ENCODE measurements at places on chromosomes 7 and 10.

GRCh38 chr7:67344481-67345193 lies 348.0 kb downstream of the TYW1 start:
- no peak for DNase-seq

DNA sequence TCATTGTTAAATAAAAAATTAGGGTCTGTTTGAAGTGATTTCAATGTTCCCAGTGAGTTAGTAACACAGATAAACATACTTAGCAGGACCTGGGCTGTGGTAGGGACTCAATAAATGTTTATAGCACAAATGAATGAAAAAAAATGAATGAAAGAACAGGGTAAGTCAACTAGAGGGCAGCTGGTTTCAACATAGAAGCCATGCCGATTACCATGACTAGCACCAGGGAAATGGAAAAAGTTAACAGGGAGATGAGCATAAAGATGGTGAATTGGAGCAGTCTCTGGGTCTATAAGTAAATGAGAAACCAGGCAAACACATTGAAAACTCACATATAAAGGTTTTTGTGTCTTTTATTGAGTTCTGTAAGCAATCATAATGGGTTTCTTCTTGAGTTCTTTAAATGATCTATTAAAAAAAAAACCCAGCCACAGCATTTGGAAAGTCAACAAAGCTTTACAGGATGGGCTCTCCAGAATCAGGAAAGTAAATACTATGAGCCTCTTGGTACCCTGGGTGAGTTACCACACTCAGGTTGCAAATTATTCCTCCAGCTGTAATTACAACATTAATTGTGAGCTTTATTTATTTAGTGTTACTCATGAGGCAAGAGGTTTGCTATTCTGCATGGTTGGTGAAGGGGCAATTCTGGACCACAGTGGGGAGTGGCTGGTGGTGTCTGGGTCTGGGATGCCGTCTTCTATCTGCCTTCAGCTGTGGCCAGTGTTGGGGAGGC lies 46.1 kb upstream of the MTPN start:
- DNase-seq = peak; percentile 10

DNA sequence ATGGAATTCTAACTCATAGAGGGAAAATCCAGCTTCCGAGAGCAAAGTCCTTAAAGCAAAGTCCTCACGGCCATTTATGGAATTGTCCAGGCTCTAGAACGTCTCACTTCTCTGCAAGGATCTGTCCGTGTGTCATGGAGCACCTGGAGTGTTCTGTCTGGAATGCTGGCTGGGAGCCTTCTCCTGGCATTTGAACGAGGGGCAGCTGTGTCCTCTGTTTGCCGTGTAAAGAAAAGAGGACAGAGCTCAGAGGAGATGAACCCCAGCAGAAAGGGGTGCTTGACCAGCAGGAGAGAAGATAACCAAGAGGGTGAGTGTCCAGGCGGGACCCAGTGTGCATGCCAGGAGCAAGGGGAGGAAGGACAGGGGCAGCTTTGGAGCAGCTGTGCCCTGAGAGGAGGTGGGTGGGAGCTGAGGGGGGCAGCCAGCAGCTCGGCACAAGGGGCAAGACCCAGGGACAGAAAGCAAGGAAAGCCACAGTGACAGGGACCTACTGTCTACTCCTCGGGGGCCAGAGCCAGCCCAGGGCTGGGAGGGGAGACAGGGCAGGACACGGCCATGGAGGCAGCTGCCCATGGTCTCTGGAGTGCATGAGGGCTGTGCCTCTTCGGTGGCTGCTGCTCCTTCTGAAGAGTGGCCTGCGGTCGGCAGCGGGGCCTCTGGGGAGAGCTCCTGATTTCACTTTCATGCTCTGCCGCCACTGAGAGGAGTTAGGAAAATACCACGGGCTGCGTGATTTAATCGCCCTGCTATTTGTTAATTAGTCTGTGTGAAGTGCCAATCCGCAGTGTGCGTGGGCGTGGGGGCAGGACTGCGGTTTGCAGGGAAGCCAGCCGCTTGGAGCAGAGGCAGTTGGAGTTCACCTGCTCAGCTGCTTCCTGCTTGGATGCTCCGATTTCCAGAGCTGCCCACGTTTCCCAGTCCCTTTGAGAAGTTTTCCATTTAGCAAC lies 149.3 kb upstream of the SHH start:
- peak; percentile 29 for DNase-seq

DNA sequence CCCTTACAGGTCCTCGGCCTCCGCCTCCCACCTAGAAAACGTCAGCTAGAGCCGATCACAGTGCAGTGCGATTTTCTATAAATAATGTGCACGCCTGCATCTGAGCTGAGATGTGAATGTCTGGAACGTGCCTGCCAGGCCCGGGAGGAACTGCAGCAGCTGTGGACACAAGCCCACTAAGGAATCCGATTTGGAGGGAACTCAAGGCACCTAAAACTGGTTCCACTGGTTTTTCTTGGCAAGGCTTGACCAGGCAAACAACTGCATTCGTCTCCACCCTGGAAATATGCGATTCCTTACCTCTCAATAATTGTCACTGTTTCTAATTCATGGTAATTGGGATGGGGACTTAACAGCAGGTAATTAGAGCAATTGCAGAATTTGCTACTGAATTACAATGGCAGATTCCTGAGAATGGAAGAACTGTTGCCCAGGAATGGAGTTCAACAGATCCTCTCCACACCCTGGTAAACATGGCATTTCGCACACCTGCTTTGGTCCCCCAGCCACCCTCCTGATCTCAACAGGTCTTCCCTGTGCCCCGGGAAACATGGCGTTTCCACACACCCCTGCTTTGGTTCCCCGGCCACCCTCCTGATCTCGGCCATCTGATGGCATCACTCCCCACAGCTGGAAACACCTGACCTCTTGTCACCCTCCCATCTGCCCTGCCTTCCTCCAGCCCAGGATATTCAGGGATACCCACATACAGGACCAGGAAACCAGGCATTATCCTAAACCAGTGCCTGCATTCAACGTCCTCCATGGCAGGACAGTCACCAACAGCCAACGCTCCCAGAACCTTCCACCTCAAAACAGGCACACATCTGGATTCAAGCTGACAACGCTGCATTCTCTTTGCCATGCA lies 76.0 kb downstream of the DIP2C start:
- DNase-seq = peak; percentile 75

DNA sequence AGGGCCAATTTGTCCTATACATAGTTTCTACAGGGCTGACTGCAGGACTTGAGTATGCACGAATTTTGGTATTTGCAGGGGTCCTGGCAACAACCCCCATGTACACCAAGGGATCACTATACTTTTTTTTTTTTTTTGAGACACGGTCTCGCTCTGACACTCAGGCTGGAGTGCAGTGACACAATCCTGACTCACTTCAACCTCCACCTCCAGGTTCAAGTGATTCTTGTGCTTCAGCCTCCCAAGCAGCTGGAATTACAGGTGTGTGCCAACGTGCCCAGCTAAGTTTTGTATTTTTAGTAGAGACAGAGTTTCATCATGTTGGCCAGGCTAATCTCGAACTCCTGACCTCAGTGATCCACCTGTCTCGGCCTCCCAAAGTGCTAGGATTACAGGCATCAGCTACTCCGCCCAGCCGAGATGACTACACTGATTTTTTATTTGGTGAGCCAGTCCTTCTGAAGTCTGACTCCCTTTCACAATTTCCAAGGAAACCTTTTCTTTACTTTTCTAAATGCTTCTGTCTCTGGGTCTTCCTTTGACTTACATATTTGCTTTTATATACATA lies 19.8 kb downstream of the CFAP70 start:
- DNase-seq = no peak

GRCh38 chr7:107267138-107267537 lies 98.3 kb downstream of the HBP1 start:
- DNase-seq = no peak

DNA sequence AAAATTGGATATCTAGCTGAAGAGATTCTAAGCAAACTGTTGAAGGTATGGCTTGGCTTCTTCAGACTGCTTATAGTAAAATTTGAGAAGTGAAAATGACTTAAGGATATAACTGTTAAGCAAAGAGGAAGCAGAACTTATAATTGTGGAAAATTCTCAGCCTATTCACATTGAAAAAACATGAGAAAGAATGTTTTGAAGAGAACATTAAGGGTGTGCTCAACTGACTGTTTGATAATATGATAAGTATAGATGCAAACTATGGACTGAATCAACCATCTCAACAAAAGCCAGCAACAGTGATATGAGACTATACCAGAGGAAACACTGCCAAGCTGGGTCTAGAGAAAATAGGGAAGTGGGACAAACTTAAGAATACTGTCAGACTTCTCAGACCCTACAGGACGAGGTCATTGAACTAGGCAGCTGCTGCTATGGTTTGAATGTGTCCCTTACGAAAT lies 133.1 kb upstream of the PPP1R3A start:
- DNase-seq = no peak

- DNase-seq = no peak
Measured at GRCh38 chr10:22391600-22391999, 46.3 kb downstream of the SPAG6 start.

DNA sequence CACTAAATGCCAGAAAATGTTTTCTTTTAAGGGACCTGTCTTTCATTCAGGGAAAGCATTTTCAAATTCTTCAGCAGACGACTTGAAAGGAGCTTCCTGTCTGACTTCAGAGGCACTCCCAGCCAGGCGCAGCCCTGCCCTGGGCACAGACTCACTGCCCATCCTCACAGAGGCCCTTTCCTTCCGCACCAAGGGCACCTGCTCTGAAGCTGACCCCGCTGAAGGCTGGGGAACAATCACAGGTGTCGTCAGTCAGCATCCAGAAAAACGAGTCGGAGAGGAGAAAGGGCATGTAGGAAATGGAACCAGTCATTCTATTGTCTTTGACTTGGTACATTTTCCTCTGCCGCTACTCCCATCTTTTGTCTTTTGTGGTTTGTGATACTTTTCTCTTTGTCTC lies 125.3 kb upstream of the PARD3 start:
- no peak for DNase-seq

- DNase-seq = peak; percentile 75
Measured at GRCh38 chr10:34281661-34282582, 533.2 kb downstream of the PARD3 start.

- no peak for DNase-seq
Measured at GRCh38 chr10:80173466-80173865, 31.9 kb downstream of the ANXA11 start.

- DNase-seq = no peak
Measured at GRCh38 chr7:70285187-70285586, 686.9 kb downstream of the AUTS2 start.

- DNase-seq = peak; percentile 26
Measured at GRCh38 chr7:7424151-7424873, 111.4 kb downstream of the COL28A1 start.

GRCh38 chr7:128713794-128714193 lies 25.4 kb upstream of the CALU start:
- DNase-seq = no peak

DNA sequence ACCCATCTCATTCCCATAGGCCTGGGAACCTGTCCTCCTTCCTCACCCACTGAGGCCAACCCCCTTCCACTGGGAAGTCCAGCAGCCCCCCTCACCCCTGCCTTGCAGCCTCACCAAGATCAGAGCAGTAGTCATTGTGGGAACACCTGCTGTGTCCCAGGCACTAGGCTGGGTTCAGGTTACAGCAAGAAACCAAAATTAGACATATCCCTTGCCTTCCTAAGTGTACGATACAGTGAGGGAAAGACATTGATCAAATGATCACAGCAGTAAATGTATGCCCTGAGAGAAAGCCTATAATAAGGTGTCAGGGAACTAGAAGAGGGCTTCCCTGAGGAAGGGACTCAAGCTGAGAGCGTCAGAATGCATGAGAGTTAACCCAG lies 17.0 kb upstream of the C10orf105 start:
- DNase-seq = no peak

DNA sequence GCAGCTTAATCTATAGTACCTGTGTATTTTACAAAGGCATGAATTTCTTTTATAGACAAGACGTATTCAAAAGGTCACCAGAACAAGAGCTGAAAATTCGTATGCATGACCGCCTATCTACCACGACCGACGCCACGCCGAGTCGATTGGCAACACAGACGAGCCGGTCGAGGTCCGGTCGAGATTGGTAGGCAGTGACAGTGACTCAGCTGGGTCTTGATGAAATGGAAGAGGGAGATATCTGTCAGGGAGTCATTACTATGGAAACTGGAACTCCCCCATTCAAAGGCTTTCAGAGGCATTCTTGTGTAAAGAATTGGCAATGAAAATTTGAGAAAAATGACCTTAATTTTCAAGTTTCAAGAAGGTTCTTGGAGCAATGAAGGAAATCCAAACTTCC lies 2.1 kb downstream of the ATP5MK start:
- no peak for DNase-seq

DNA sequence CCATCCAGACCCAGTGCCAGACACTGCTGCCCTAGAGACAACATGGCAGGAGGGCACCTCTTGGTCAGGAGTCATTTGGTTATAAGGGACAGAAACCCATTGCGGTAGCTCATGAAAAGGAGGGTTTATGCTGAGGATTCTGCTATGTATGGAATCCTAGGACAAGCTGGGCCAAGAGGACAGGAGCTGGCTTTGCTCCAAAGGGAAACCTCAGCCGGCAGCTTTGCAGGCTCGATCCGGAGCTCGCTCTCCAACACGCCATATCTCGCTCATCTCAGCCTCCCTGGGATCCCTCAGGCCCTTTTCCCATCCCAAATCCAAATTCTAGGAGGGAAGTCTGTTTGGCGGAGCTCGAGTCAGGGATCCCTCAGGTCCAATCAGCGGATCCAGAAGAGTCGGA lies 345.7 kb downstream of the GLRX3 start:
- DNase-seq = no peak

DNA sequence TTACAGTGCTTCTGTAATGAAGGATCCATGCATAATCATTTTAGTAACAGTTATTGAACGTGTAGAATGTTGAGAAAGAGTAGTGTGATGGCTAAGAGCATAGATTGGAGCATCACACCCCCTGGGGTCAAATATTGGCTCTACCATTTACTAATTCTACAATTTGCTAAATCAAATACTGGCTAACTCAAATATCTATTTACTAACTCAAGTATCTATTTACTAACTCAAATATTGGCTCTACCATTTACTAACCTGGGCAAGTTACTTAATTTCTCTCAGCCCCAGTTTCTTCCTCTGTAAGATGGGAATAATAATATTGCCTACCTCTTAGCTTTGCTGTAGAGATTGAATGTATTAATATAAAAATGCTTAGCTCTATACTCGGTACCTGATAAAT lies 64.0 kb downstream of the CDK14 start:
- no peak for DNase-seq

GRCh38 chr7:49773218-49773935 lies at the start of gene VWC2:
TSS of gene VWC2 (plus strand) at chr7:49773638. CDS start at chr7:49775436, 1,798 bp downstream.
- DNase-seq = no peak

- DNase-seq = no peak
Measured at GRCh38 chr7:30674420-30674819, 7.8 kb downstream of the CRHR2 start.

DNA sequence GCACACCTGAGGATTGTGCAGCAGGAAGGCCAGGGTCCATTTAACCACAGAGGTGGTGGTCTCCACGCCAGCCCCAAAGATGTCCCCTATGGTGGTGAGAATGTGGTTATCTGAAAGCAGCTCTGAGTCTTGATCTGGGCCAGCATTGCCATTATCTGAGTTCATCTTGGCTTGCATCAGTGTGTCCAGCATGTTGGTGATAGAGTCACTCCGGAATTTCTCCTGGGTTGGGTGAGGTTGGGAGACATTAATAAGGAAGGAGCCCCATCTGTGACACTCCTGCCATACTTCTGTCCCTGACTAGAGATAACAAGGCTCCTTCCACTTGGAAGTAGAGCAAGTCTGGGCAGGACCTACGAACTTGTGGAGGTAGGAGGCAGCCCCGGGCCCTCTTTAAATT lies 4.2 kb downstream of the CYP17A1 start:
- no peak for DNase-seq

GRCh38 chr10:131274133-131274880 lies 37.2 kb downstream of the TCERG1L start:
- DNase-seq = no peak
